CD4-positive, alpha-beta T cell treated with Interleukin-2 at 100 ng/mL for 4 hours (primary cell): ENCODE measurements at places on chromosomes 5 and 9.

DNA sequence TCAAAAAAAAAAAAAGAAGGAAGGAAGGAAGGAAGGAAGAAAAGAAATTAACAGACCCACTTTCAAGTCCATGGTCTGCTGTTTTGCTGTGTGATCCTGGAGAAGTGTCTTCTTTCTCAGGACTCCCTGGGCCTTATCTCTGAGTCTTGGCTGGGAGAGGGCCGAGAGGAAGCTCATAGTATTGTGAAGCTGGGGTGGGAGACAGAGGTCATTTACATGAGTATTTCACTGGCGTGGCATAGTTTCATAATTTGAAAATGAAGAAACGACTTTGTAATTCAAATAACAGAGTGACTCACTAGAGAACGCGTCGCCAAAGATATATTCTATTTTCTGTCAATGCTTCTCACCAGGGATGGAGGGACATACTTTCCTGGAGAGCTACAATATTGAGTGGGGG, 2.4 kb upstream of the C9orf50 start:
- no peak for DNase-seq

DNA sequence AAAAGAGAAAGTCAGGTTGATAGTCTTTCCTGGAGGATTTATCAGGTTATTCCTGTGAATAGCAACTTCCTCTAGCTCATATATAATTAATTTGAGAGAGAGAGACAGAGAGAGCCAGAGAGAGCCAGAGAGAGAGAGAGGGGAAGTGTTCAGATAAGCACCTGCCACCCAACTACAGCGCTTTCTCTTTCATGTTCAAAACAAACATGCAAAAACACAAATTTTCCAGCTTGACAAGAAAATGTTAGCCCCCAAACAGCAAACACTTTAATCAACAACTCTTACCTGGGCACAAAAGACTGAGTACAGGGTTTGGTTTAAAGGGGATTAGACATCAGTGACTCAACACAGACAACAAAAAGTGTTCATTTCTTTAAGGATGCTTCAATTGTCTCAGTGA, 61.7 kb upstream of the PLPP6 start:
- DNase-seq: no peak

DNA sequence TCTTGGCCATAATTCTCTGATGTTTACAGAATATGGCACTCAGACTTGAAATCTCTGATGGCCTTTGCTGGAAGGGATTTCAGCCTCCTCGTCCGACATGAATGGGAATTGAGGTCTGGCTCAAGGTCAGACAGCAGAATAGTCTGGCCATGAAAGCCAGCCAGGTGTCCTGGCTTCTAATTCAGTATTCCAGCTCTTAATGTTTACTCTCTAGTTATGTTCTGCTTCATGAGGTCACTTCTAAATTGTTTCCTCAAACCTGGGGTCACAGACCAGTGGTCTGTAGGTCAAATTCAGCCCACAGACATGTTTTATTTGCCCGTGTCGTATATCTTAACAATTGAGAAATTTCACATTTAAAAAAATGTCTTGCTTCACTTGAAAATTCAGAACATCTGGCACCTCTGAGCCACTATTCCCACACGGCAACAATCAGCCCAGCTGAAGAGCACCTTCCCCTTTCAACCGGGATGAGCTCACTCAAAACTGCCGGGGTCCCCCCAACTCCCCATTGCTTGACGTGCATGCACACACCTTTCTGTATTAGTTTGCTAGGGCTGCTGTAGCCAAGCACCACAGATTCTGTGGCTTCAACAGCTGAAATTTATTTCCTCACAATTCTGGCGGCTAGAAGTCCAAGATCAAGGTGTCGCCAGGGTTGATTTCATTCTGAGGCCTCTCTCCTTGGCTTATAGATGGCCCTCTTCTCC, 243.5 kb downstream of the ENC1 start:
- DNase-seq: no peak

DNA sequence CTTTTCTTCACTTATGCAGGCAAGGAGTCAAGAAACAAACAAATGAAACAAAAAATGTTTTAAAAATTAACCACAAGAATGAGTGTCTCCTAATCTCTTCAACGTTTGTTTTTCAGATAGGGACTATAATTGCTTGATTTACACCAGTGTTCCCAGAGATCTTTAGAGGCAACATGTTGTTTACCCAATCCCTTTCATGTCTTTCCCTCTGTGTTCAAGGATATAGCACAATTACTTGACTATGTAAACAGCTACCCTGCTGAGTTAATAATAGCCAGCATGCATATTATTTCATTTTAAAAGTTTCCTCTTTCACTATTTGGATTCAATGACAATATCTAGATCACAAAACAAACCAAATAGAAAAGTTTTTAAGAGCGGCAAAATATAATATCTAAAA, 25.1 kb upstream of the SHISAL2B start:
- no peak for DNase-seq

DNA sequence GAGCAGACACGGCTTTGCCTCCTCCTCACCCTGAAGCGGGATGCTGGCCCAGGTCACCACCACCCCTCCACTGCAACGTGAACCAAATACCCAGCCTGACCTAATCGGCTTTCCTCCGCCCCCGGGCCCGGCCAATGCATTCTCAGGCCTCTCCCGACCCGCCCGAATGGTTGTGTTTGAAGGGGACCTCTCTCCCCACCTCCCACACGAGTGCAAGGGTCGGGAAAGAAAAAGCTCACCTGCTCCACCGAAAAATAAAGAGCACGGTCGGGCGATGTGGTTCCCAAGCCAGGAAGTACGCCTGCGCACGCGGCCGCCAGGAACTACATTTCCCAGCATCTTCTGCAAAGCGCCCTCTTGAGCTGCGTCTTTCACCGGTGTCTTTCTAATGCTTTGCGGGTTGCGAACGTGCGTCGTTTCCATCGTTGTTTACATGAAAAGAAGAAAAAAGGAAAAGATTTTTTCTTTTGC, at the start of gene ZNF883:
Gene ZNF883, minus strand, starts transcription at position 282 of the 471 bp plus-strand sequence.
- DNase-seq: peak; percentile 17

DNA sequence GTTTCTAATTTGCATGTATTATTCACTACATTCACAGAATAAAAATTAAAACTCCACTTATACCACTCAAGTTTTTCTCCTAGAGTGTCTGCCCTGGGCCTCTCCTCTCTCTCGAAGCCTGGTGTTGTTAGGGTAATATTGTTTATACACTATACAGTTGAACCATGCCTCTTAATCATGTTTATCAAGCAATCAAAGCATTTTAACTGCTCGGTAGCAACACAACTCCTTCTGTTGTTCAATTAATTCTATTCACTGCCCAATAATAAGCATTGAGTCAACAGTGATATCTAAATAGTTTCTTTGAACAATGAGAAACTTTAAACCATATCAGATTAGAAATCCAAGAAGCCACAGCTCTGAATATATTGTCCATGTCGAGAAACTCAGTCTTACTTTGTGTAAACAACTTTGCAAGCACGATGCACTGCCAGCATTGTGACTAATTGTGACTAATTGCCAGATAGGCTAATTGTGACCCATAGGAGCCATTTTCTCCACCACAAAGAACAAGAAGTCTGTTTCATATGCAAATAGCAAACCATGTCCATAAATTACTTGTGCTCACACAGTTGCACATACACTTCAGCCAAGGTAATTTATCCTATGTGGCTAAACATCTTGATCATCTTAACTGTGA, at the start of gene DNAH5:
Gene DNAH5, minus strand, starts transcription at position 129 of the 640 bp plus-strand sequence. CDS start 250 bp downstream, outside the sequence.
- DNase-seq: no peak

DNA sequence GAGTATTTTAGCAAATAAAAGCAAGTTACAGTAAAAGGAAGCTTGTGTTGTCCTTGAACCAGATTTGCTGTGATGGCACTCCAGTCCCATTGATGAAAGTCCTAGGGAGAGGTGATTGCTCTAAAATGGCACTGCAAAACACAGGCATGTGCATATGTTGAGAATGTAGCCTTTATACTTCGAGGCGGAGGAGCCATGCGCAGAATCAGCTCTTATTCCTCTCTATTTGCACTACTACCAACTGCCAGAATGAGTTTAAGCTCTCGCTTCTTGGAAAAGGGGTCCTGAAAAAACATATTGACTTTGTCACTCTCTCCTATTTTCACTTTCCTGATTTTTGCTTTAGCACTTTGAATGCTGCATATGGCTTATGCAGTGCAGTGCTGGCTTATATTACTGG, 278.0 kb upstream of the KLF9 start:
- no peak for DNase-seq

DNA sequence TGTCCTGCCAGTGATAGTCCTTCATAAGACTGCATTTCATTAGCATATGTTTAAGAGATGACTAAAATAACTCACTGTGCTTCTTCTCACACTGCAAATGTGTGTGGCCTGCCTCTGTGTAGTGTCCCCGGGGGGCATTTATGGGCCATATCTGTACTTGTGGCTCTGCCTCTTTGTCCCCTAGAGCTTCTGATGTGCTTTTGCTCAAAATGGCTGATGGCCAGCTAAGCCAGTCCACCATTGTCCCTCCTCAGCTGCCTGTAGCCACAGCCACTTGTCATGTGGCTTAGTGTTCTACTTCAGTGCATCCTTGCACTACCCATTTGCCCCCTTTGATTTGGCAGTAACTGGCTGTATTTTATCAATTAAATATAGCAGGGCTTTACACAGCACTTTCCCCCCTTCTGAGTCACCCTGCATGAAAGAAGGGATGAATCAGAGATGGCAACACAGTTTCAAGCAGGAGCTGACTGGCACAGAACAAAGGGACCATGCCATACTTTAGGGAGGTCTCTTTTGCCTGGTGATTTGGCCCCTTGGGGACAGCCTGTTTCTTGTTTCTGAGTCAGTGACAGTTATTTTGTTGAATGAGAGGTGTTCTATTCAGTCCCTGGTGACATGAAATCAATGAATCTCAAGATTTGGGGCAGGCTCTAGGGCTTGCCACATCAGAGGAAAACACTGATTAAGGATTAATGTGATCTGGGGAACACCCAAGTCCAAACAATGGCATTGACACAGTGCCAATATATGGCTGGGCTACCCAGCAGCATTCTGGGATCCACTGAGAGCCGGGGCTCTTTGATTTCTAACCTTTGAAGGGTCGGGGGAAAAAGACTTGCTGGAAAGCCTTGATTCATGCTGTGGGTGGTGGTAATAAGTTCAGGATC, 245.5 kb downstream of the SMARCA2 start:
- no peak for DNase-seq

- DNase-seq: no peak
Observed at GRCh38 chr9:97895695-97896332, 26.5 kb downstream of the TRMO start.

GRCh38 chr9:122900791-122901190, 4.4 kb downstream of the RC3H2 start:
- peak; percentile 29 for DNase-seq

DNA sequence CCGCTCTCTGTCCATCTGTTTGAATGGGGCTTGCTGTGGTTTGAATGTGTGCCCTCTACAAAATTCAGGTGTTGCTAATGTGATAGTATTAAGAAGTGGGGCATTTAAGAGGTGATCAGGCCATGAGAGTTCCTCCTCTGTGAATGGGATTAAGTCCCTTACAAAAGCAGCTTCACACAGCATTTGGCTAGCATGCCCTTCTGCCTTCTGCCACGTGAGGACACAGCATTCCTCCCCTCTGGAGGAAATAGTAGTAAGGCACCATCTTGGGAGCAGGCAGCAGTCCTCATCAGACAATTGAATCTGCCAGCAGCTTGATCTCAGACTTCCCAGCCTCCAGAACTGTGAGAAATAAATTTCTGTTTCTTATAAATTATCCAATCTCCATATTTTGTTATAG, 540.2 kb downstream of the CSNK1G3 start:
- no peak for DNase-seq

GRCh38 chr5:172361566-172362238, 78.1 kb upstream of the UBTD2 start:
- peak; percentile 7 for DNase-seq

DNA sequence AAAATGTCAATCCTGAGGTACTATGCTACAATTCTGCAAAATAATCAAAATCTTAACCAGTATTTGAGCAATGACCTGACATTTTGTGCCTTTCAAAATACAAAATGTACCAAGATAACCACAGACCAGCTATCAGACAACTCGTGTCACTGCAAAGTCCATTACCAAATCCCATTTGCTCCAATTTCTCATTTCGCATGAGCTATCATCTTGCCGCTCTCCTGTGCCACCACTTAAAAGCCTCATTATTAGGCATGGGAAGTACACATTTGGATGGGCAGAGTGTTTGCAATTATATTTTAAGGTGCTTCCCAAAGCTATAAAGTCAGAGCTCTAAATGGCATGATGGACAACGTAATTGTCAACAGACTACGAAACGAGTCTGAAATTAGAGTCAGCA, 205.2 kb downstream of the AGTPBP1 start:
- no peak for DNase-seq

- DNase-seq: no peak
Observed at GRCh38 chr5:115415143-115415491, 118.7 kb upstream of the CCDC112 start.

- no peak for DNase-seq
Observed at GRCh38 chr9:89175828-89176261, 2.8 kb downstream of the SHC3 start.

DNA sequence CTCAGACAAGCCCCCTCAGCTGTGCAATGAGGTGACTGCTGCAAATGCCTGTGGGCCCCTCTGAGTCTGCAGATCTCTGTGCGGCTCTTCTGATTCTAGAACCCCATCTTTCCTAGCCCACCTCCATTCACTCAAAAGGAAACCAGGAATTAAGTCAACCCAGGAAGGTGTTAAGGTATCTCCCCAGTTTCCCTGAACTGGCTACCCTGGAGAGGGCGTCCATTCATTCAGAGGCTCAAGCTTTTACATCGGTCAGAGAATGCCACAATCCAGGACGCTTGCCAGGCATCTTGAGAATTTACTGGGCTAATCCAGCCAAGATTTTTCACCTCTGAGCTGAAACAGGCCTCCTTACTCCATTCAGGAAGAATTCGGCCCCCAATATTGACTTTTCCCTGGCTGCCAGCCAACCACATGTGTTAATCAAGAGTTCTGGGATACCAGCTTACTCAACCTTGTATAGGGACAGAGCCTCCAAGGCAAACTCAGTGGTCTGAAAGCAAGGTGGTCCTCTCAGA, 889 bp upstream of the ADAMTS12 start:
- DNase-seq: no peak

GRCh38 chr5:126096442-126097006, 326.7 kb upstream of the GRAMD2B start:
- no peak for DNase-seq

- DNase-seq: no peak
Observed at GRCh38 chr9:94760010-94760409, 33.5 kb downstream of the AOPEP start.

GRCh38 chr5:176742246-176743105, 67.9 kb upstream of the UNC5A start:
- DNase-seq: no peak

DNA sequence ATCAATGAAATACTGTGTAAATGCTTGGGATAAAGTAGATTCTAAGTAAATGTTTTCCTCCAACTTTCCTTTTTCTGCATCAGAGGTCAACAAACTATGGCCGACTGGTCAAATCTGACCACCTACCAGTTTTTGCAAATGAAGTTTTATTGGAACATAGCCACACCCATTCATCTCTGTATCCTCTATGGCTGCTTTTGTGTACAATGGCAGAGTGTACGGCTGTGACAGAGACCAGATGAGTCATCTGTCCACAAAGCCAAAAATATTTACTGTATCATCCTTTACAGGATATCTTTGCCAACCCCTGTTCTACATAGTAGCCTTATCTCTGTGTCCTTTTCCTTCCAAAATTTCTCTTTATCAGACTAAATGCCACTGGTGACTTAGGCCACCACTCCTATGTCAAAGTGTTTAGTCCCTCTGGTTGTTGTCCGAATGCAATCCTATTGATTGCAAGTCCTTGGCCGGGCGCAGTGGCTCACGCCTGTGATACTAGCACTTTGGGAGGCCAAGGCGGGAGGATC, 218.4 kb upstream of the KLF4 start:
- DNase-seq: no peak
